Bone marrow (tissue), 2 donors: ENCODE measurements at places on chromosomes 5 and 9.
A peak's percentile ranks its signal among the peaks of the same experiment; 100 is the strongest.

GRCh38 chr5:79416499-79416898, 97.4 kb downstream of the HOMER1 start:
- DNase-seq, result no peak

DNA sequence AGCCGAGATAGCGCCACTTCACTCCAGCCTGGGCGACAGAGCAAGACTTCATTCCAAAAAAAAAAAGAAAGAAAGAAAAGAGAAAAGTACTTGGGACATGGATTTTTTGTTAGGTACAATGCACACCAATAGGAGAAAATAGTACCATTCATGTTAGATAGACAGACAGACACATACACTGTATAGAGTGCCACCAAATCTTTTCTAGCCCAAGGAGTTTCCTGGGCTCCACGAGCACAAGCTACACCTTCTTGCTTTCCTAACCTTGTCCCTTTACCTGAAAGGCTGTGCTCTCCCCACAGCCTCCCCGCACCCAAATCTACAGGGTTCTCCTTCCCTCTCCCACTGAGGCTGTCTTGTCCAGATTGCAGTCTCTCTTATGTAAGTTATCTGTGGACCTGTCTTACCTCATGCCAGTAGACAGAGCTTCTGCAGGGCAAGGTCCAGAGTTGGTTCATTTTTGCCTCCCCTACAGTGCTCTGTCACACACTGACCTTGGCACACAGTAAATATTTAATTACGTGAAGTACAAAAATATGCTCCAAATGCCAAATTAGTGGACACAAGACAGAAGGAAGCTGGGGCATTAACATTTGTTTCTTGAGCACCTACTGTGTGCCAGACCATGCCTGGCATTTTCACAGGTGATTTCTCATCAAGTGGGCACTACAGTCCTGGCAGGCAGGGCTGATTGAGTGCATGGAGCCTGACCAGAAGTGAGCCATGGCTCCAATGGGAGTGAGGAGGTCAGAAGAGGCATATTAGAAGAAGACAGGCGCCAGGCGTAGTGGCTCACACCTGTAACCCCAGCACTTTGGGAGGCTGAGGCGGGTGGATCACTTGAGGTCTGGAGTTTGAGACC, 5.9 kb downstream of the ALAD start:
- no peak for DNase-seq

DNA sequence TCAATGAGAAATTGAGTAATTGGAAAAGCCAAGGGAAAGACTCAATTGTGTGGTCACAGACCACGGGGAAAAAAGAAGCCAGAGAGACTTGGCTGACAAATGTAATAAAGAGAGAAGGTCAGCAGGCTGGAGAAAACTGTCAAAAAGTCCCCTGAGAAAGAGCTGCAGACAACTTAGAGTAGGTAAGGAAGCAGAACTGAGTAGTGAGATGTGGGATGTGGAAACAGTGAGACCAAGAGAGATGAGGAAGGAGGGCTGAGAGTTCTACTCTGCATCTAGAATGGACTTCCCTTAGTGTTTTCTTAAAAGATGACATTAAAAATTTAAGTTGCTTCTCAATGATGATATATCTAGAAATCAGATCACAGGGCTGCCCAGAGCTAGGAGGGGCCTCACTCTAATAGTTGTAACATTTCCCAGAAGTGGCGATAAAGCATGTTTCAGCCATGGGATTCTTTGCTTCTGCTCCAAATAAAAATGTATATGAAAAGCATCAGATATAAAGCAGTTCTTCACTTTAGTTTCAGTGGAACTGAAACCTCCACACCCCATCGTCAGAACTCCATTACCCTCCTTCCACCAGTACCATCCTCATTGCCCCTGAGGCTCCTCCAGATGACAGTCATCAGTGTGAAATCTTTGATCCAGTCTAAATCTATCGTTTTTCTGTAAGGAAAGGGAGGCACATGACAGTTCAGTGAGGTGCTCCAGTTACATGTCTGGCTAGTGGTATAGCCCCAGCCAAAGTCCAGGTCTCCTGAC, 80.6 kb downstream of the SPEF2 start:
- DNase-seq, result no peak

DNA sequence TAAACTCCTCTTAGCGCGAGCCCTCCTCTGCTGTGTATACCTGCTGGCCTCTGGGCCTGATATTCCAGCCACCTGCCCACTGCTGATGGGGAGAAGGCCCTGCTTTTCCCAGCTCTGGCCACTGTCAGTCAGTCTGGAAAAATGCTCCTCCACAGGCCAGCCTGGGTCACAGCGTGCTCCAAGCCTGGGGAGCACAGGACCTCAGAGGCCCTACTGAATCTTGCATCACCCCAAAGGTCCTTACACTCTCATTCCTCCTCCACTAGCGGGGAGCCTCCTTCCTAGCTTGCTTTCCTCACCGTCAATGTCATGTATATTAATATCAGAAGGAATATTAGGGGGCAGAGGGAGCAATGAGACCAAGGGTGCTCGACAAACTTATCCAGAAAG, 73.7 kb downstream of the SHB start:
- no peak for DNase-seq

GRCh38 chr5:1315018-1315708, 20.3 kb upstream of the TERT start:
- no peak for DNase-seq

DNA sequence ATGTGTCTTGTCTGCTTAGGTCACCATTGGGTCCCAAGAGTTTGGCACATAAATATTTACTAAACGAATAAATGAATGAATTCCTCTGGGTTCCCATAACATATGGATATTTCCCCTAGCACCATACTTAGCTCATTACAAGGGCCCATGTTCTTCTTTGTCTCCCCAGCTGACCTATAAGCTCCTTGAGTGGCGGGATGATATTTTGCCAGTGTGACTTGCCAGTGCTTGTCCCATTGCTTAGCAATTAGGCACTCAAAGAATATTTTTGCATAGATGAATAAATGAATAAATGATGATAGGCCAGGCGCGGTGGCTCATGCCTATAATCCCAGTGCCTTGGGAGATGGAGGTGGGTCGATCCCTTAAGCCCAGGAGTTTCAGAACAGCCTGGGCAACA, 16.9 kb upstream of the CTNNA1 start:
- no peak for DNase-seq

GRCh38 chr5:32522429-32523143, 62.8 kb upstream of the SUB1 start:
- peak; percentile 73 for DNase-seq

DNA sequence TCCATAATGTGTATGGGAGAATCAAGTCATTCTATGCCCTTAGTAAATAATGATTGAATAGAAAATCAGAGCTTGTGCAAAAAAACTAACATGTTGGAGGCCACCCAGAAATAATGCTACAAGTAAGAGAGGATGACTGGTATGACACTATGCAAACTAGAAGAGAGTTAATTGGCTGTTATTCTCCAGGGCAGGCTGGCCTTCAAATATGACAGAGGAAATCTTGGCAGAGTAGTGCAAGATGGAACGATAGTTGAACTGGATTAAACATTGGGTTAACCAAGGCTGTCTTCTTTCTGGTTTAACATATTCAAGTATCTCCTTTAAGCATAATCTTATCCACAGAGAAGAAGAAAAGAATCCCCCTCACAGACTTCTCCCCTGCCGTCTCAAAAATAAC, 196.1 kb downstream of the MPDZ start:
- no peak for DNase-seq

DNA sequence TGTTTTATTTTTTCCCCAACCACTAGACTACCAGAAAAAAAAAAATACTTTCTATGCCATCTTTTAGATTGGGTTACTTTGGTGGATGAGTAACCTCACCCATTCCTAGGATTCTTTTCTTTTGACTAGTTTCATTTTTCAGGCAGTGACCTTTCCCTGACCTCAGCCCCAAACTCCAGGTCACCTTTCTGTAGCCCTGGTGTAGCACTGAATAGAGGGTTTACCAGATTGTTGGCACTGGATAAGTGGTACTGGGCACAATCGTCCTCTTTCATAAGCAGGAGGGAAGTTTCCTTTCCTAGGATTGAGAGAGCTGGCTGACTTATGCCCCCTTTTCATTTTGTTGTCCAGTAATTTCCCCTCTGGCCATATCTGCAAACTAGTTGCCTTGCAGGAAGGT, 169.4 kb upstream of the TMEM161B start:
- no peak for DNase-seq

DNA sequence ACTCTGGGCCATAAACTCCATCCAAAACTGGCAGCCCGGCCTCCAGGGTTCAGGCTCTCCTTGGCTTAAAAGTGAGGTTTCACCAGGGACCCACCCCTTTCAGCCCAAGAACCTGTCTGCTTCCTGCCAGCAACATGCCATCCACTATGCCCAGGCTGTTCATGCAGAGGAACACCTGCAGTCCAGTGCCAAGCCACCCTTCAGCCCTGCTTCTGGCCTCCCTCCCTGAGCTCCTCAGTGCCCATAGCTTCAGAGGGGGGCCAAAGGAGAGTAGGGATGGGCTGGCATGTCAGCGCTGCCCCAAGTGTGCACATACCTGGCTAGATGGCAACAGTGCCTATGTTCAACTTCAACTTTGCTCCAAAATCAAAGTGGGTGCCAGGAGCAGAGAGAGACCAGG, 166.9 kb upstream of the MRPS30 start:
- DNase-seq, result no peak

- DNase-seq, result no peak
Observed at GRCh38 chr9:136367296-136368145, 4.0 kb upstream of the DNLZ start.

GRCh38 chr9:2043243-2043642, 28.1 kb downstream of the SMARCA2 start:
- no peak for DNase-seq

DNA sequence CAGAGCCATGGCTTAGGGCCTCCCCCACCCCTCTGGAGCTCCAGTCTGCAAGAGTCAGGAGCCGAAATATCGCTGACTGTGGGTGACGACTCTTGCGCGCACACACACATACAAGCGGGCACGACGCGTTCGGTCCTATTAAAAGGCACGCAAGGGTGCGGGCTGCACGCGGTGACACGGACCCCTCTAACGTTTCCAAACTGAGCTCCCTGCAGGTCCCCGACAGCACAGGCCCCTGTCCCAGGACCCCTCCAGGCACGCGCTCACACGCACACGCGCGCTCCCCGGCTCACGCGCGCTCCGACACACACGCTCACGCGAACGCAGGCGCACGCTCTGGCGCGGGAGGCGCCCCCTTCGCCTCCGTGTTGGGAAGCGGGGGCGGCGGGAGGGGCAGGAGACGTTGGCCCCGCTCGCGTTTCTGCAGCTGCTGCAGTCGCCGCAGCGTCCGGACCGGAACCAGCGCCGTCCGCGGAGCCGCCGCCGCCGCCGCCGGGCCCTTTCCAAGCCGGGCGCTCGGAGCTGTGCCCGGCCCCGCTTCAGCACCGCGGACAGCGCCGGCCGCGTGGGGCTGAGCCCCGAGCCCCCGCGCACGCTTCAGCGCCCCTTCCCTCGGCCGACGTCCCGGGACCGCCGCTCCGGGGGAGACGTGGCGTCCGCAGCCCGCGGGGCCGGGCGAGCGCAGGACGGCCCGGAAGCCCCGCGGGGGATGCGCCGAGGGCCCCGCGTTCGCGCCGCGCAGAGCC, at the start of gene GRIN1:
GRIN1 (plus strand) TSS at position 433 of the 746 bp plus-strand sequence. CDS start 333 bp downstream, outside the sequence.
- no peak for DNase-seq

- DNase-seq, result no peak
Observed at GRCh38 chr9:104993291-104993963, 65.5 kb upstream of the ABCA1 start.

DNA sequence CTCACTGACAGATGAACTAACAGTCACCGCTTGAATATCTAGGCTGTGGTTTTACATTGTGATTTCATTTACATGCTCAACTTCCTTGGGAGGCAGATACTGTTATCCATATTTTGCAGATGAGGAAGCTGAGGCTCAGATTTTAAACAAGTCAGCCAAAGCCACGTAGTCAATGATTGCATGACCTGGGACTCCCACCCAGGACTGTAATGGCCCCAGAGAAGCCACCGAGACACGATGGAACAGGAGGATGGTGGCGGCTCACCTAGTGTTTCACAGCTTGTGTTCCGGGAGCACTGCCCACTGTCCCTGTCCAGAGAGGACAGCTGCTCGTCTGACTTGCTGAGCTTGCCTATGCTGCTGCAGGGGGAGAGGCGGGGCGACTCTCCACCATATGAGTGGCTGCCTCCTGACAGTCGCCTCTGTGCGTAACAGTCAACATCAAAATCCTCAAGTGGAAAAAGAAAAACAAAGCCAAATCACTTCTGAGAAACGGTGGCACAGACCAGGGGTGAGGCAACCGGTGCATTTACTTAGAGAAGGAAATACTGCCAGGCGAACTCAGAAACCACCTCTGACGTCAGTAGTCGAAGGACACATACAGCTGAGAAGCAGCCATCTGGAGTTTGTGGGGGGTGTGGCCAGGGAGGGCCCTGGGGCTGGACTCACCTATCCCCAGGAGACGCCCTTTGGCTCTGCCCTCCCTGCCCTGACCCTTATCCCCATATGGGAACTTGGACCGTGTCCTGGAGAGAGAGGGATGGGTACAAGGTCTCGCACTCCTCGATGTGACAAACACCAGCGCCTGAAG, 82.5 kb downstream of the PRRT1B start:
- DNase-seq, result peak; percentile 43

DNA sequence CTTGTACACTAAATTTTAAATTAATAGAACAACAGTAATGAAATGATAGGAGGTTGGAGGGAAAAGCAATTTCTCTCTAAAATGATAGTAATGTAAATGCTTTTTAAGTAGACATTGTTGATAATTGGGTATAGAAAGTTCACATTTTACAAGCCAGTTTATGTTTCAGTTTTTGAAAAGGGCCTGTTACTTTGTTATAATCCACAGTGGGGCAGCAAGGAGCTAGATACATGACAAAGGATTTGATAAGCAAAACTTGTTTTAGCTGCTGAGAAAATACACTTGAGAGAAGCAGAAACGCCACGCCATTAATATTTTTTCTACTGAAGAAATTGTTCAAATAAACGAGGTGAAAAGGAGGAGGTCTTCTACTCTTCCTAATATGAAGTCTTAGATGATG, 30.2 kb downstream of the SREK1 start:
- no peak for DNase-seq

DNA sequence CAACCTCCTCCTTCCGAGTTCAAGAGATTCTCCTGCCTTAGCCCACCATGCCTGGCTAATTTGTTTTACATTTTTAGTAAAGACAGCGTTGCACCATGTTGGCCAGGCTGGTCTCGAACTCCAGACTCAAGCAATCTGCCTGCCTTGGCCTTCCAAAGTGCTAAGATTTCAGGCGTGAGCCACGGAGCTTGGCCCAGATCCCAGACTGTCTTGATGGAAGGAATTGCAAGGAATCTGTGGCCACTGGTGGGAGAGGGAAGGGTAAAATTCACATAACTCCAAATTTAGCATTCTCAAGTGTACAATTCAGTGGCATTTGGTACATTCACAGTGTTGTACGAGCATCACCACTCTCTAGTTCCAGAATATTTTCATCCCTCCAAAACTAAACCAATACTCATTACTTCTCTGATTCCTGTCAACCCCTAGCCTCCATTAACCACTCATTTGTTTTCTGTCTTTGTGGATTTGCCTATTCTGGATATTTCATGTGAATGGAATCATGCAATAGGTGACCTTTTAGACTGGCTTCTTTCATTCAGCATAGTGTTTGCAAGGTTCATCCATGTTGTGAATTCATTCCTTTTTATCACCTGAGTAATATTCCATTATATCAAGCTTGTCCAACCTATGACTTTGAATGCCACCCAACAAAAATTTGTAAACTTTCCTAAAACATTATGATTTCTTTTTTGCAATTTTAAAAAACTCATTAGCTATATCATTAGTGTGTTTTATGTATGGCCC, 8.9 kb upstream of the MYO10 start:
- no peak for DNase-seq
